Effector CD4-positive, alpha-beta T cell (primary cell): ENCODE measurements at places on chromosomes 7 and 10.

- no peak for DNase-seq
Measured at GRCh38 chr10:6220418-6221191, 17.9 kb downstream of the PFKFB3 start.

GRCh38 chr10:130662775-130663174 is 526.6 kb downstream of the GLRX3 start:
- DNase-seq = no peak

GRCh38 chr7:85600395-85600794 is 413.5 kb upstream of the SEMA3D start:
- no peak for DNase-seq

DNA sequence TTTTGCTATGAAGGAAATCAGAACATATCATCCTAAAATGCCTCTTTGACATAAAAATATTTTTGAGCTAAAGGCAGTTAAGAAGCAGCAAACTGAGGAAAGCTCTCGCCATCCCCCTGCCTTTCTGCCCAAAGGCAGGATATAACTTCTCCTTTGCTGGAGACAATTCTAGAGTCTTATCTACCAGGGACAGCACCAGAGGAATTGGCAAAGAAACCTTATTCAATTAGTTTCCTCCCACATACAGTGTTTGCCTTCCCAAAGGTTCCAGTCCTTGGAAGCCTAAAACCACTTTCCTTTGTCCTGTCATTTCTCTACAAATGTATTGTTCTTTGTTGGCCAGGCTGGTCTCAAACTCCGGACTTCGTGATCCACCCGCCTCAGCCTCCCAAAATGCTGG is 33.7 kb downstream of the MASTL start:
- no peak for DNase-seq

- DNase-seq = no peak
Measured at GRCh38 chr10:34853357-34853756, 38.3 kb upstream of the PARD3 start.

DNA sequence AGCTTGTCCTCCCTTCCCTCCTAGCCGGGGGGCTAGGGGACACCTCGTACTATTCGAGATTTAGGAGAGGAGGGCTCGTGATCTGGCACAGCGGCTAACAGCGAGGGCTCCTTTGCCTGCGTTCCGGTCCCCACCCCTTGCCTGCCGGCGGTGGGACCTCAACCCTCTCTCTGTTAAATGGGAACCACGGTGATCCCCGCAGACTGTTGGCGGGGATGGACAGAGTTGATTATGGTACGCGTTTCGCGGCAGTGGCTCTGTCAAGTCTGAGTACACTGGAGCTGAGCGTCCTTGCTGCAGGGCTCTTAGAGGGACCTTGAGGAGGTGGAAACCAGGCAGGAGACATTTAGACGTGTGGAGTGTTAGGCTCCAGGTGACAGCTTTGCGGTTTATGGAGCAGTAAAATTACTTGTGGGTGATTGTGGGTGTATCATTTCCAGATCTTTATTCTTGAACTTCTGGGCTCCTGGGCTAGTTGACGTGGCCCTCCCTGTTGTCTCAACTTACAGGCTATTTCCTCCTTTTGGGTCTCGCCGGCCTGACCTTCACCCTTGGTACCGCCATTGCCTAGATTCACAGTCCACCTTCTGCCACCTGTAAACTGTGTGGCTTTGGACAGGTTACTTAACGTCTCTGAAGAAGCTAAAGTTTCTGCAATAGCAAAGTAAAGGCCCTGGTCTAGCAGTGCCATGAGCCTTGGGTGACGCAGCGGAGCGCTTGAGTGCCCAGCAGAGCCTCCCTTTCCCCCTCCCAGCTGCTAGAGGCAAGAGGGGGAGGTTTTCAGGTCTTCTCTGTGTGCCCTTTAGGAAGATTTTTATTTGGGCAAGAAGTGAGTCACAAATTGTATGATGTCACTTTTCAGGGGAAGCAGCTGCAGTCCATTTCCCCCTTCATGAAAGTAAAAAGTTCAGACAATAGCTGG is 739 bp downstream of the CASP7 start:
- peak; percentile 16 for DNase-seq

DNA sequence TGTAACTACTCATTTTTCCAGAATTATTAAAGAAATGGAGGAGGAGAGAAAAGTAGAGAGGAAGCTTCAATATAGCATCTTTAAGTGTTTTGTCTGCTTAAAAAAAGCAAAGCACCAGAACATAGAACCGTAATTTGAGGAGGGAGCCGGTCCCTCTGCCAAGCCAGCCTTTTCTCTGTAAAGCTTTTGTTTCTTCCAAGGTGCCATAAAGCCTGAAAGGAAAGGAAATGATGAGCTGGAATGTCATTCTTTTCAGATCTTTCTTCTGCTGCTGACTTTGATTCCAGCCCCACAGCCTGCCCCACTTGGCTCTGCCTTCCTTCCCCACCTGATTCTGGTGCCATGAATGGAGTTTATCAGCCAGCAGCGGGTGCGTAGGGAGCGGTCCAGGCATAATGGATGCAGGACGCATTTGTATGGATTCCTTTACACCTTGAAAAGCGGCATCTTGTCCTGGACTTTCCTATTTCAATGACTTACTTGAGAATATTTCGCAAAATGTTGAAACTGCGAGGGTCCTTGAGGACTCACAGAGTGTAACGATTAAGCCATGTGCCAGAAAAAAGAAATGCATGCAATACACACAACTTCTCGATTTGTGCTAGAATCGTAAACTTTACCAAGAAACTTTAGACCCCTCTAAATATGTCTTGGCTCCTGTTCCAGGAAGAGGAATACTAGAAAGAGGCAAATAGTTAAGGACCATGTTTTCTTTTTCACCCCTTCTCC is 569.5 kb upstream of the MGMT start:
- DNase-seq = no peak

GRCh38 chr7:98056580-98056979 is 50.1 kb upstream of the LMTK2 start:
- no peak for DNase-seq

- no peak for DNase-seq
Measured at GRCh38 chr10:13053794-13054462, 46.0 kb upstream of the OPTN start.

DNA sequence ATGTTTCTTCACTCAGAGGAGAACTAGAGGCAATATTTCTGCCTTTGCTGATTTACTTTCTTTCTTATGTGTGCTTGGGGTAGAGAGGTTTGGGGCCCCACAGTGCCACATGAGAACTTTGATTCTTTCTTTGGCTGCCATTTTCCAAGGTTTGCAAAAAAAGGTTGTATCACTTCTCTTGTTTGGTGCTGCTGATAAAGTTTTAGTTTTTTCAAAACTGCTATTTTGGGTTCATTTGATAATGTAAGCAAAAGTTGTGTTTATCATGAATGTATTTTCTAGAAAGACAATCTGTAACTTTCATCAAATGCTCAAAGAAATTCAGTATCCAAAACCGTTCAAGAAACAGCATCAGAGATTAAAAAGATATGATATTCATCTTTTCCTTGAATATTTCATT is 30.6 kb upstream of the PARP12 start:
- DNase-seq = no peak

- DNase-seq = peak; percentile 31
Measured at GRCh38 chr7:1961701-1962276, 271.0 kb downstream of the MAD1L1 start.

DNA sequence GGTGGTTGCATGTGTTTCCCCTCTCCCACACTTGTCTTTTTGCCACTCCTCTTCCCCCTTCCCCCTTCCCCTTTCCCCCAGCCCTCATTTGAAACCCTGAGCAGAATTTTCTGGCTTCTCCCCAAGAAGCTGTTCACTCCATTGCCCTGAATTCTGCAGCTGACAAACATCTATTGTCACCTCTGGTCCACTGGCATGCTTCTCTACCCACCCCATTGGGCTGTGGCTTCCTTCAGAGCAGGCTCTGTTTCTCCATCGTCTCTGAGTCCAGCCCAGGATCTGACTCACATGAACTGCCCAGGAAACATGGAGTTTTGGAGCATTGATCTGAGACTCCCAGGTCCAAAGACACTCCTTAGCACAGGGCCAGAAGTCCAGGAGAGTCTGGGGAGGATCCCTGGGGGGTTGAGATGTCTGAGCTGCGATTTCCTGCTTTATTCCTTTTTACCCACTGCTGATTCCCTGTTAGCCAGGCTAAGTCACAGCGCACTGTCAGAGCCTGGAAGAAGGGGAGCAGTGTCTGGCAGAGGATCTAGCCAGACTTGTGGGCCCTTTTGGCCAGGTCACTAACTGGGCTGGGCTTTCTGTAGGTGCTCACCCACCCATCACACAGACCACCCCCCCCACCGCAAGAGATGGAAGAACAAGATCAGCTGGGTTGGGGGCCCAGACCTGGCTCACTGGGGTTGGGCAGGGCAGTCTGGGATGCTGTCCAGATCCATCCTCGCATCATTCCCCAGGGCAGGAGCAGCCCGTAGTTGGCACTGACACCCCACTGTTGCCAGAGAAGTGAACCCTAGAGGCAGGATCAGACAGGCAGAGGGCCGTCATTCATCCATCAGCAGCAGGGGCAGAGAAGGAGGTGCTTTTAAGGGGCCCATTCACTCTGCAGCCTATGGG is 3.5 kb downstream of the CHAT start:
- DNase-seq = no peak

DNA sequence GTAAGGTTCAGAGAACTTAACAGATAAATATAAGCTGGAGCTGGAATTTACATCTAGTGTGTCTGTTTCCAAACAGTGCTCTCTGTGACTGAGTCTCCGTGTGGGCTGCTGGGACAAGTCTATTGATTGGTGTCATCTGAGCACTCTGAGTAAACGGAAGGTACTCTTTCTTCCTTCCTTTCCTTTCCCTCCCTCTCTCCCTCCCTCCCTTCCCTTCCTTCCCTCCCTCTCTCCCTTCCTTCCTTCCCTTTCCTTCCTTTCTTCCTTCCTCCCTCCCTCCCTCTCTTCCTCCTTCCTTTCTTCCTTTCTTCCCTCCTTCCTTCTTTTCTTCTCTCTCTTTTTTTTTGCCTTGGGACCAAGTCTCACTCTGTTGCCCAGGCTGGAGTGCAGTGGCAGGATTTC is 61.8 kb downstream of the ANKRD61 start:
- no peak for DNase-seq

DNA sequence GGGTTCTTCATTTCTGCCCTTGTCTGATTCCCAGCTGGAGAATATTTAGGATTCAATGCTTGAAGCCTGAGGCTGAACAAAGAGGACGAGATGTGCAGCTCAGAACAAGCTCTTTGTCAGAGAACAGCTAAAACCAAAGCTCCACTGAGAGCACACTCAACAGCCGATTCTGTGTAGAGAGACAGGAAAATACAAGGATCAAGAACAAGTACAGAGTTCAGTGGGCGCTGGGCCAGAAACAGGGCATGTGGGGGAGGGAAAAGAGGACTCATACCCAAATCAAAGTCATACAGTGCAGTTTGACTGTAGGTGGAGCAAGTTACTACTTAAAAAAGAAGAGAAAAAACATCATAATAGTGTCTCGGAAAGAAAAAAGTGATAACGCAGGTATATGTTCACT is at the start of gene AGMO:
Gene AGMO, minus strand, starts transcription at position 181 of the 400 bp plus-strand sequence.
- DNase-seq = no peak

DNA sequence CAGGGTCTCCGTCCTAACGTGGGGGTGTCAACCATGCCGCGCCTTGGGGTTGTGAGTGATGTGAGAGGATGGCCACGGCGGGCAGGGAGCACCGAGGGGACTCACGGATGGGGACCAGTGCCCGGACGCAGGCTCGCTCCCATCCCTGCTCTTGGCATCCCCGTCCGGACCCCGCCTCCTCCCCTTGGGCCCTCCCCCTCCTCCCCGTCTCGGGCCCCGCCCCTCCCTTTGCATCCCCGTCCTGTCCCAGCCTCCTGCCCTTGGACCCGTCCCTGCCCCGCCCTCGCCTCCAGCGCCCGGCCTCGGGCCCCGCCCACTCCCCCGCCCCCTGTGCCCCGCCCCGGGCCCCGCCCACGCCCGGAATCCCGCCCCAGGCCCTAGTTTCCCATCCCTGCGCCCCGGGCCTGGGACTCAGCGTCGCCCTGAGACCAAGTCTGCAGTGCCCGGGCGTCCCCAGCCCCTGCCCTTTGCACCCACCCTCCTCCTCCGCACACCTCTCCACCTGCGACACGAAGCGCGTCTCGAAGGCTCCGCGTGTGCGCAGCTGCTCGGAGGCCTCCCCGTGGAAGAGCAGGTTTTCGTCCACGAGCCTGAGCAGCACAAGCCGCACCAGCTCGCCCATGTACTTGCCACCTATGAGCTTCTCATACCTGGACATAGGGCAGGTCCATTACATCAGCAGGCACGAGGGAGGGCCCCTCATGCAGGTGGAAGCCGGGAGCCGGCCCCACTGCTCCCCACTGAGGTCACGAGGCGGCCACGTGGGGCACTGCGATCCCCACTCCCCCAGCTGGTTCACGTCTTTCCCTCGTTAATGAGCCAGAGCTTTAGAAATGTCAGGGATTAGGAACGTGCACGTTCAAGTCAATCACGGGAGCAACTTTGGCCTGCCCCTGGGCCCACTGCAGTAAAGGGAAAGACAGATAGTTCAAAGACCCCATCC is 5.1 kb upstream of the MYL7 start:
- DNase-seq = peak; percentile 48
